ENCODE measurements at places on chromosomes 3 and 15.

- no peak overlapping the region for H3K27ac ChIP-seq
- no peak overlapping the region for H3K4me3 ChIP-seq
- DNase-seq: no peak
These were observed 64.3 kb upstream of the MEX3B start for GRCh38 chr15:82110144-82110543.

GRCh38 chr15:91255670-91256192 is 155.7 kb downstream of the SV2B start:
- H3K27me3 ChIP-seq: no peaks in the 10 kb centered on the region
- no peaks in the 10 kb centered on the region for H3K36me3 ChIP-seq
- no peak overlapping the region for H3K27ac ChIP-seq
- H3K4me3 ChIP-seq: no peak overlapping the region
- H3K4me1 ChIP-seq: no peaks in the 10 kb centered on the region
- DNase-seq: no peak

DNA sequence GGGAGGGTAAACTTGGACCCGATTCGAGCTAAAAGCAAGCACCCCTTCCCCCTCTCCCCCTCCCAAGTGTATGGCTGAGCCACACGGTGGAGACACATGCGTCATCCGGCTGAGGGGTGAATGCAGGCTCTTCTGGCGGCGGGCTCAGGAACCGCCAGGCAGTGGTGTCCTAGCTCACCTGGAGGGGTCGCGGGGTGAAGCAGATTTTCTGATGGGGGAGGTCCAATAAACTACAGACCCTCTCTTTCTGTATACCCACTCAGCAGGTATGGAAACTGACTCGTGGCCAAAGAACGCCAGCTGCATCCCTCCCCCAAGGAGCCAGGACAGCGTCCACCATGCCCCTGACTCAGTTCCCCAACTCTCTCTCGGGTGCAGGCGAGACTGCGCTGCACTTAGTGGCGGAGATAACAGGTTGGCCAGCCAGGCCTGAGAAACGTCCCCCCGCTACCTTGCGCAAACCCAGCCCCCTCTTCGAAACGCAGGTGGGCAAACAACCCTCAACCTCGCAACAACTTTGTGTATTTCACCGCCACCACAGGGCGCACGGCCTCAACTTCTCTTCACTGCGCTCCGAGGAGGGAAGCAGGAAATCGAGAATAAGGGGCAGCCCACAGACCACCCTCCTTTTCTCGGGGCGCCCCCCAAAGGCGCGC is 1.3 kb downstream of the MAGI1 start:
- DNase-seq: peak; percentile 65
- H3K4me3 ChIP-seq: peak overlapping the region; percentile 98
- peaks cover 5% of the 10 kb centered on the region for H3K36me3 ChIP-seq
- H3K27ac ChIP-seq: peak overlapping the region; percentile 66
- no peaks in the 10 kb centered on the region for H3K27me3 ChIP-seq
- peaks cover 58% of the 10 kb centered on the region for H3K4me1 ChIP-seq

DNA sequence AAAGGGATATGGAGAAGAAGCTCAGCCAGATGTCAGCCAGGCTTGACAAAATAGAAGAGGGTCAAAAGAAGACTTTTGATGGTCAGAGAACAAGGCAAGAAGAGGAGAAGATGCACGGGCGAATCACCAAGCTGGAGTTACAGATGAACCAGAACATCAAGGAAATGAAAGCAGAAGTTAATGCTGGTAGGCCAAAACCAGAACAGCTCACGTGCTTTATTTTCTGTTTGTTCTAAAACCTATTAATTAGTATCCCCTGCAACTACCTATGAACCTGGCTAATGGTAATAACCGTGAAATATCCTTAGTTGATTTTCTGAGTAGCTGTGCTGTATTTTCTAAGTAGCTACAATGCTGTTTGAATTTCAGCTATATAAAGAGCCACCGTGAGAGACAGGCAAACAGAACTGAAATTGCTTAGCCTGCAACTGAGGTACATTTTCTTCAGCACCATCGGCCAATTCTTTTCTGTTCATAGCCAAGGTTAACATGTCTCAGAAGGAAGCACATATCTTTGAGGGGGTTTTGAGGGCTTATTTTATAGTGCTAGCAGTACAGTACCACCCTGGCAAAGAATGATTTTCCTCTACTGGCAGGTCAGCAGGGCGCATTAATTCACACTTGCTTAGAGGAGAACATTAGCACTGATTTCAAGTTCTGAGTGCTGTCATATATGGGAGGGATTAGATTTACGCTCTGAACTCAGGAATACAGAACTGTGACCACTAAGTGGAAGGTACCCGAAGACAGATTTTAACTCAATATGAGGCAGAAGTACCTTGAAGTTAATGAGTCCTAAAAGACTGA is 78.9 kb downstream of the FAM81A start:
- no peaks in the 10 kb centered on the region for H3K27me3 ChIP-seq
- no peaks in the 10 kb centered on the region for H3K4me1 ChIP-seq
- H3K27ac ChIP-seq: no peak overlapping the region
- no peak for DNase-seq
- no peaks in the 10 kb centered on the region for H3K36me3 ChIP-seq

DNA sequence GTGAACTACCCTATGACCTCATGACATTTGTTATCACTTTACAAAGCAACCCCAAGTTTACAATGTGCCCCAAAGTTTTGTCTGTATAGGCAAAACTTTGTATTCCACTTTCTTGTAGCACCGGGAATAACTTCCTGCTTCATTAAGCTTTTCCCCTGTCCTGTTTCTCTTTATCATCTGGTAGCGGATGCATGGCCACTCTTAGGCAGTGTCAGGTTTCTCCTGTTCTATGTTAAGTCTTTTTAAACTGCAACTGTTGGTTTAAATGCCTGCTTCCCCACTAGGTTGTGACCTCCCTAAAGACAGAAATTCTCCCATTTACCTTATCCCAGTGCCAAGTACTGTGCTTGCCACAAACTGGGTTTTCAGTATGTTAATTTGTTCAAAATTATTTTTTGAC is 433.6 kb upstream of the DPH6 start:
- no peaks in the 10 kb centered on the region for H3K36me3 ChIP-seq
- H3K27ac ChIP-seq: peak overlapping the region; percentile 23
- peaks cover 17% of the 10 kb centered on the region for H3K4me1 ChIP-seq
- no peaks in the 10 kb centered on the region for H3K27me3 ChIP-seq
- H3K4me3 ChIP-seq: no peak overlapping the region

GRCh38 chr3:50246517-50246954 is 10.5 kb downstream of the GNAI2 start:
- H3K4me3 ChIP-seq: peak overlapping the region; percentile 40
- no peak for DNase-seq
- peaks cover 7% of the 10 kb centered on the region for H3K36me3 ChIP-seq
- H3K4me1 ChIP-seq: peaks cover 55% of the 10 kb centered on the region

GRCh38 chr3:31934866-31935265 is 46.2 kb downstream of the OSBPL10 start:
- H3K4me1 ChIP-seq: peaks cover 46% of the 10 kb centered on the region
- H3K27me3 ChIP-seq: no peaks in the 10 kb centered on the region
- H3K27ac ChIP-seq: peak overlapping the region; percentile 85
- no peak for DNase-seq
- H3K36me3 ChIP-seq: no peaks in the 10 kb centered on the region
- no peak overlapping the region for H3K4me3 ChIP-seq

DNA sequence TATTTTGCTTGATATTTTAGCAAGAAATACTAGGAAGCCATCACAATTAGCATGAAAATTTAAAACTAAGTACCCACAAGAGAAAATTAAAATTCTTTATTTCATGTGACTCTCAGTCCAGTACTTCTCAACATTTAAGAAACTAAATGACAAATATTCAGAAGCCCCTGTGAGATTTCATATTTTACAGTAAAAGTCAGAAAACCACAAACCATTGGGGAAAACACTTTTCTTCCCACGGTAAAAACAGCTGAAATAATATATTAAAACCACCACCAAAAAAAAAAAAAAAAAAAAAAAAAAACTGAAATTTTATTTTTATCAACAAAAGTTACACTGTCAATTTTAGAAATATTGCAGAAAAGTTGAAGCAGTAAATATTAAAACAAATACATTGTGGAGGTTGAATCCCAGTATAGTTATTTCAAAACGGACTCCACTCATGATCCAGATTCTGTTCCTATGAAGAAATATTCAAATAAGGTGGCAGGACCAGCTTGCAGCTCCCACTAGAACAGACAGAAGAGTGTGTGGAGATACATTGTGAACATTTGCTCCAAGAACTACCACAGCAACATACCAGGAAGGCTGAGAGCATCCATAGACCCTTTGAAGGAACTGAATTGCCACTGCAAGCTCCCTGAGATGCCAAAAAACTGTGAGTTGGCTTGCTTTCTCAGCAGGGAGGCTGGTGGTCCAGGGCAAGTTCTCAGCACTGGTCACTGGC is 308.2 kb downstream of the CTNNB1 start:
- 0 out of 2 replicates have a peak, but pooled peaks cover 3% of the 10 kb centered on the region for H3K4me1 ChIP-seq
- no peaks in the 10 kb centered on the region for H3K27me3 ChIP-seq
- DNase-seq: no peak
